ENCODE measurements at places on chromosomes 2 and 18.

DNA sequence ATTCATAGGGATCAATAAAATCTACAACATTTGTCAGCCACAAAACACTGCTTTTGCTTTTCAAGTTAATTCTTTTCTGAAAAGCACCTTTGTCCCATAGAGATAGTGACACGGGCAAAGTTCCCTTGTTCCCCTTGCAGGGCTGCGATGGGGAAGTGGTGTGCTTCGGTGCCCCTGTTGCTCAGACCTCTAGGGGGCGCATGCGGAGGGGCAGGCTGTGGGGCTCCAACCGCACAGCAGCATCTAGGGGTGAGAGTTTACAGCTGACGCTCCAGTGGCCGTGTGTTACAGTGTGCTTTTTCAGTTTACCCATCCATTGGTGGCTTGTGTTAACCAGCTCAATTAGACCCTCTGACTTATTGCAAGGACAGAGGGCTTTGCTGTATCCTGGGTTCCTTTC lies 1432.2 kb upstream of the ACVR2A start:
- no peak for DNase-seq

DNA sequence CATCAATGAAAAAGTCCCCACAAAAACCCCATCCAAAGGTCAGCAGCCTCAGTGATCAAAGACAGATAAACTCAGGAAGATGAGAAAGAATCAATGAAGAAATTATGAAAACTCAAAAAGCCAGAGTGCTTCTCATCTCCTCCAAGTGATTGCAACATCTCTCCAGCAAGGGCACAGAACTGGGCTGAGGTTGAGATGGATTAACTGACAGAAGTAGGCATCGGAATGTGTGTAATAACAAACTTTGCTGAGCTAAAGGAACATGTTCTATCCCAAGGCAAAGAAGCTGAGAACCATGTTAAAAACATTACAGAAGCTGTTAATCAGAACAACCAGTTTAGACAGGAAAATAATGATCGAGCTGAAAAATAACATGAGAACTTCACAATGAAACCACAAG lies 442.8 kb upstream of the SYT4 start:
- DNase-seq, result no peak

GRCh38 chr2:230735884-230736283 lies 23.2 kb downstream of the CAB39 start:
- no peak for DNase-seq

GRCh38 chr2:26448651-26449050 lies 29.3 kb downstream of the OTOF start:
- no peak for DNase-seq

DNA sequence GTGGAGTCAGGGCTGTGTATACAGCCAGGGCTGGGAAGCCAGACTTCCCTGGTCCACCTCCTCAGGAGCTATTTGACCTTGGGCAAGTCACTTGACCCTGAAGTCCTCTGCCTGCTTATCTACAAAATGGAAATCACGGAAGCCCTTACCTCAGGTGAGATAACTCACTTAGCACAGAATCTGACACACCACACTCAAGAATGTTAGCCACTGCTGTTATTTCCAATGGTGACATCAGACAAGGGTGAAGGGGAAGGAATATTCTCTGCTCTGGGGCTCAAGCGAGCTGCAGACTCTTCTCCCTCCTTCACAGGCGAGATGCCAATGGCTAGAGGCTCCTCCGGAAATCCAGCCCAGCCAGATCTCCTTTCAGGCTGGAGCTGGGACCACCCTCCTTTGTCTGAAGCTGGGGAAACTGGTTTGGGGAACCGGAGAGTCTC lies 189.6 kb downstream of the HAUS1 start:
- DNase-seq, result no peak

DNA sequence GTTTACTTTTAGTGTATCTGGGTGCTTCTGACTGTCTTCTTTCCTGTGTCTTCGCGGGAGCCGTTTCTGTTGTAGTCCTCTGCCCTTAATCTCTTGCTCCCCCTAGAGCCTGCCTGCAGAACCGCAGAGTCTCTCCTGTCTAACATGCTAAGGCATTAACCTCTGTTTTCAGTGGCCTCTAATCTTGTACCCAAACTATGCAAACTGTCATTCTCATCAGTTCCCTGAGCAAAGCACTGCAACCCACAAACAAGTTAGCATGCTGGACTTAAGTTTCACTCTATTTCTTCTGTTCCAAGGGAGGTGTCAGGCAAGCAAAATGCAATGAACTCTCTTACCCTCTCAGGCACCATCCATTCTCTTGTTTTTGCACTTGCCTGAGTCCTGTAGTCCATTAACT lies 138.4 kb downstream of the OTX1 start:
- no peak for DNase-seq

- DNase-seq, result no peak
Measured at GRCh38 chr18:6649421-6650126, 79.9 kb upstream of the ARHGAP28 start.

- DNase-seq, result no peak
Measured at GRCh38 chr2:132463719-132464118, 47.1 kb downstream of the GPR39 start.

GRCh38 chr2:56754066-56754615 lies 570.4 kb downstream of the CCDC85A start:
- DNase-seq, result no peak

DNA sequence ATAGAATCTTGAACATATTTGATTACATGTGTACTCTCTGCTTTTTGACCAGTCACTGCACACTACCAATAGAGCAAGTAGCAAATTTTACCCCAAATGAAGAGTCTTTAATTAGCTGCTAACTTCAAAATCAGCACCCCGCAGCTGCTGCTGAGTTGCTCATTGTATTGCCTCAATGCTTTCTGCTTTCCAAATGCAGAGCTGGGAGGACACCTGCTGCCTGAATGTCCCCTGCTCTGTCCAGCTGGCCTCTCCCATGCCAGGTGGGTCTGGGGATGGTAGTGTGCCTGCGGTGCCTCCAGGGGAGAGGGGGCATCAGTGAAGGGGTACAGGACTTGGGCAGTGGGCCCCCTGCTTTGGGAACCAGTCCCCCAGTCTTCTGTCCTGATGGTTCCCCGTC lies 184.8 kb downstream of the PRKCE start:
- no peak for DNase-seq

DNA sequence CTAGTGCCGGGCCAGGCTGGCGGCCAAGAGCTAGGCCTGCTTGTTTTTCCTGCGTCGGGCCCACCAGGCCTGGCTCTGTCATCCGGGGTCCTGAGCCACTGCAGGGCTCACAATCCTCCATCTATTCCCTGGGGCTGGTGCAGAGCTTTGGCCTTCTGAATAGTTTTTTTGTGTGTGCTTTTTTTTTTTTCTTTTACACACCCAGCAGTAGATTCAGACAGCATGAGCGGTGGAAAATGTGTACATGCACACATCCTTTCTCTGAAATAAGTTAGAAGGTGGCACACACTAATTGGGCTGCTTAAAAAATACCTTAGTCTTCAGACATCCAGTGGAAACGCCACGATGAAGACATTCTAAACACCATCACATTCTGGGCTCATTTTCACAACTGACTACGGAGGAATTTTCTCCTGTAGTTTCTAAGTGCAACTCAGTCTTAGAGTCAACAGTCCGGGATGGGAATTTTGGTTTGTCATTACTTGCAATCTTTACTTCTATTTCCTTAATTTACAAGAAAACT lies 6.1 kb downstream of the ZFP36L2 start:
- no peak for DNase-seq

GRCh38 chr2:197600306-197600705 lies 75.1 kb downstream of the RFTN2 start:
- no peak for DNase-seq

- DNase-seq, result no peak
Measured at GRCh38 chr18:51957001-51957400, 383.0 kb upstream of the DCC start.

GRCh38 chr2:66794551-66794950 lies 359.6 kb downstream of the MEIS1 start:
- DNase-seq, result no peak

DNA sequence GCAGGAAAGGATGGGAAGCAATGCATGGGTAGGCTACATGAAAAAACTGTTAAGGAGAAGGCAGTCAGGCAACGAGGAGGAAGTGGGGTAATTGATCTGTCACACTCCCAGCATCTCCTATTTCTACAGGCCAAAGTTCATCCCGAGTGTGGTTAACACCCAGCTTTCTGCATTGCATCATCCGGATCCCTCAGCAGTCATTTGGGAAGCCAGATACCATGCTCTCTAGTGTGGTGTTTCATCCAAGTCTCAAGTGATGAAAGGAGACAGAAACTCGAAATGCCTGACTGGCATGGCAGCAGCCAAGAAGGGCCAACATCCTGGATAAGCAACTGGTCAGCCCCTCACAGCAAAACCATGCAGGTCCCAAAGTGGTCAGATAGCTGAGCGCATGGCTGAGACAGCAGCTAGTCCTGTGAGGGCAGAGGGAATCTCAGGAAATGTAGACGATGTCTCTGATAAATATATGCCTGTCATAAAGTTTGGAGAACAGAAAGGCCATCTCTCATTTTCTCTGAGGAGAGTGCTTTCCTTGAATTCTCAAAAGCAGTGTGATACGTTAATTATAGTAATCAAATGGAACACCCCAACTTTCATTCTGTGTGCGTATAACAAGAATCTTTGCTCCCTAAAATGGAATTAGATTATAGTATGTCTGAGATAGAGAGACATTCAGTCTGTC lies 24.8 kb upstream of the HNRNPA3 start:
- no peak for DNase-seq

DNA sequence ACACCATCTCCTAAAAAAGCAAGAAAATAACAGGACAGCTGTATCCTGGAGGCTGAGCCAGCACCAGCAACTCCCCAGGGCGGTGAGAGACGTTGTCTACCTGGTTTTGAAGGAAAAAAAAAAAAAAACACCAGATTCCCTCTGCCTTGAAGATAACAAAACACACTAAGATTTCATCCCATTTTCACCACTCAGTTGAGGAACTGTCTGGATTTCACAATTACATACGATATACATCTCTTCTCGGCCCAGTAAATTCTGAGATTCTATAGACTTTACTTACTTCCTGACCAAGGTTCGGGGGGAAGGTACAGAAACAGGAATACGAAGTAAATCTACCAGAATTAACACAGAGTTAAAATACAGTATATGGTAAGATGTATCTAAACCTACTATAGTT lies 8.5 kb downstream of the ZNF516 start:
- no peak for DNase-seq

- DNase-seq, result no peak
Measured at GRCh38 chr2:239734436-239735005, 290.6 kb downstream of the NDUFA10 start.

- no peak for DNase-seq
Measured at GRCh38 chr18:8049147-8049546, 482.0 kb downstream of the PTPRM start.

DNA sequence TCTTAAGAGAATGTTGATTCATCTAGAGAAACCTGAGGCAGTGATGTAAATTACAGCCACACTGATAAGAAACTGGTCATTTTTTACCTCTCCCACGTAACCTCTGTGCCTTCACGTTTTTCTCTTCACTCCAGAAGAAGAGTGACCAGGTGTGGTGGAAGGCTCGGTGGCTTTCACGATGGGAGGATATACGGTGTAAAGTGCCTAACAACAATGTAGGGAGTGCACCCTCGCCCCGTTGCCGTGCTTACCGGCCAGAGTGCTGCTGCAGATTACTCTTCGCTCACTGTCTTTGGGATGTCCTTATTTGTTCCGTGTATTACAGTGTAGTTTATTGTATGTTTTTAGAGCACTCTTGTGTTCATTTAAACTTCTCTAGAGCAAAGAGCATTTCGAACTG lies 46.5 kb downstream of the NCK2 start:
- no peak for DNase-seq

- DNase-seq, result no peak
Measured at GRCh38 chr2:109454765-109455394, 158.9 kb downstream of the SEPTIN10 start.

- no peak for DNase-seq
Measured at GRCh38 chr2:153222231-153223165, 256.1 kb downstream of the RPRM start.

- no peak for DNase-seq
Measured at GRCh38 chr2:172613040-172613439, 57.1 kb downstream of the PDK1 start.

Data from stimulated activated CD8-positive, alpha-beta memory T cell treated with anti-CD3 and anti-CD28 coated beads, Interleukin-7, amount 100 ng/mL, for 48 hours (primary cell).